ENCODE measurements at places on chromosomes 3 and 15.

GRCh38 chr3:118435851-118436350, 598.7 kb downstream of the IGSF11 start:
- no peak for DNase-seq

GRCh38 chr3:15102836-15103235, 3.9 kb upstream of the RBSN start:
- no peak for DNase-seq

GRCh38 chr15:57343048-57343447, 33.3 kb upstream of the CGNL1 start:
- DNase-seq: no peak

GRCh38 chr15:51232581-51232980, 105.8 kb downstream of the CYP19A1 start:
- no peak for DNase-seq

DNA sequence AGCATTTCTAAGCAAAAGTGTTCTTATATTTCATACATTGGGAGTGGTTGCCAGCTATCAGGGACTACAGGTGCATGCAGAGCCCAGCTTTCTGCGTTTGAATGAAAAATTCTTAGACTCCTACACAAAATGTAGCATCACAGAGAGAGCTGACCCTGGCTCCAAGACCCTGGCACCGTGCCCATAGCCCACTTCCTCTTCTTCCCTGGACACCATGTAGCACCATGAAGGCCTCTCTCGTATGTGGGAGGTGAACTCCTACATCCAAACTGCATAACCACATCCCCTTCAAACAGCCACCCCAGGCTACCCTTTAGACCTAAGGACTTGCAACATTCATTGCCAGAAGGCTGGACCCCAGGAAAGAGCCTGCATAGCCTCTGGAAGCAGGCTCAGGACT, 35.8 kb upstream of the ATOSA start:
- DNase-seq: no peak
